Fibroblast of villous mesenchyme (primary cell): ENCODE measurements at places on chromosomes 1 and 21. TPM values are rescaled to one million over a fixed set of nuclear protein-coding genes. Genes with fewer than 3 reads are reported as not detected.

The OLFM3 gene
- not detected in 2 replicates for total RNA-seq

The RGS7 gene
- under 0.01 and 0.43 TPM in 2 replicates for total RNA-seq

The MYOC gene
- total RNA-seq, result not detected in 2 replicates

The SLC1A7 gene
- total RNA-seq, result under 0.01 TPM in 2 replicates

The SGIP1 gene
- 98.9 and 180 TPM in 2 replicates for total RNA-seq

The SPRR2B gene
- total RNA-seq, result not detected in 2 replicates

The RGS13 gene
- total RNA-seq, result not detected in 2 replicates

The ZSWIM5 gene
- 0.43 and 2.3 TPM in 2 replicates for total RNA-seq

The FCRL2 gene
- not detected in 2 replicates for total RNA-seq
